ENCODE measurements at places on chromosomes 2 and 18.

- DNase-seq: peak; percentile 57
Observed at GRCh38 chr2:95023222-95023597, 2.3 kb upstream of the MAL start.

GRCh38 chr2:149084924-149085795 is 46.7 kb downstream of the LYPD6B start:
- no peak for DNase-seq

DNA sequence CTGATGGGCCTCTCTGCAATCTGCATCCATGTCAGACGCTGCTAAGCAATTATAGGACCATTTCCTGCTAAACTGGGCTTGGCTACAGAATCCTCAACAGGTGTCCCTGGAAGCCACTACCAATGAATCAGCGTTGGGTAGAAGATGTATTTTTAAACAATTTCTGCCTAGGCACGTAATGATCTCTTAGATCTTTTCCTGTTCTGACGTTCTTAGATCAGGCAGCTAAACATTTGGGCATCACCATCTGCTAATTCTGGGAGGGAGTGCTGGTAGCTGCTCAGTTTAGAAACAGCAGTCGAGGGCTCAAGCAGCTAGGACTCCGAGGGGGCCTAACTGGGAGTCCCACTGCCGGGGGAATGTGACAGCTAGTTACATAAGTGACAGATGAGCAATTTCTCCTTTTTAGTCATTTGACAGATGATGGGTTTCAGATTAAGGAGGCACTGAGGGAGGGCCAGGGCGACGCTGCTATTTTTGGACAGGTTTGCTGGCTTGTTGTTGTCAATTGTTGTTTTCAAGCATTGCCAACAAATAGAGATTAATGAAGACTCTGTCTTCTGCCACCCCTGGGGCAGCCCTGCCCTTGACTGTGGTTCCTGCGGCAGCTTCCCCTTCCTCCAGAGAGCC is 92.7 kb downstream of the MRO start:
- DNase-seq: no peak

DNA sequence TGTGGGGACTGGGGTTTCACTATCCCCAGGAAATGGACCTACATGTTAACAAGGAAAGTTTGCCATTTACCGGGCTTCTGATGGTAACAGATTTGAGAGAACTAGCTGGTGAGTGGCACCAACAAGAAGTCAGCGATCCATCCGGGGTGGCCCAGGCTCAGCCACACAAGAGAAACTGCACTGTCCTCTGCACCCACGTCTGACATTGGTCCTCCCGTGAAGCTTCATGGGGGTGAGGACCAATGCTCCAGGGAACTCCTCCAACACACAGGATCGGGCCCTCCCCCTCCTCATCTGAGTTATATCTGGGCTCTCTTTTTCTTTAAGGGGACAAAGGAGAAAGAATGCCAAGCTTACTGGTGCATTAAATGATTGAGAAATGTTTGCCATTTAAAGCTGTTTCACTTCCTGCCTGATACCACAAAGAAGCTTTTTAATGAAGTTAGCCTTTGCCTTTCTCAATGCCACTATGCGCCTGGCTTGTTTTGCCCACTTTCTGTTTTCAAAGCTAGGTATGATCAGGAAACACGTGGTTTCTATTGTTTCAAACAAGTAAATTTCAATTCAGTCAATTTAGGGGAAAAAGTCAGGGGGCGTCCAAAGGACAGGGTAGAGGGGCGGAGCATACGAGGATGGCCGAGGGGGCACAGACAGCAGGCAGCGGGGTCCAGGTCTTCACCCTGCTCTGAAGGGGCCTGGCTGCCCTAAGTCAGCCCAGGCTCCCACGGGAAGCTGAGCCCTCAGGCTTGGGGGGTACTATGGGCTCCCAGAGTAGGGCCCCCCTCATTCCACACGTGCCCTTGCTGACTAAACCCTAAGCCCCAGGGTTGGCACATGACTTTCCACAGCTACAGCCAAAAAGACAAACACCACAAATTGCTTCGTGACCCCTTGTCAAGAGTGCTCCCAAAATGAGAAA is 204.0 kb upstream of the ID2 start:
- no peak for DNase-seq

GRCh38 chr18:36321658-36322407 is 24.3 kb downstream of the FHOD3 start:
- no peak for DNase-seq

DNA sequence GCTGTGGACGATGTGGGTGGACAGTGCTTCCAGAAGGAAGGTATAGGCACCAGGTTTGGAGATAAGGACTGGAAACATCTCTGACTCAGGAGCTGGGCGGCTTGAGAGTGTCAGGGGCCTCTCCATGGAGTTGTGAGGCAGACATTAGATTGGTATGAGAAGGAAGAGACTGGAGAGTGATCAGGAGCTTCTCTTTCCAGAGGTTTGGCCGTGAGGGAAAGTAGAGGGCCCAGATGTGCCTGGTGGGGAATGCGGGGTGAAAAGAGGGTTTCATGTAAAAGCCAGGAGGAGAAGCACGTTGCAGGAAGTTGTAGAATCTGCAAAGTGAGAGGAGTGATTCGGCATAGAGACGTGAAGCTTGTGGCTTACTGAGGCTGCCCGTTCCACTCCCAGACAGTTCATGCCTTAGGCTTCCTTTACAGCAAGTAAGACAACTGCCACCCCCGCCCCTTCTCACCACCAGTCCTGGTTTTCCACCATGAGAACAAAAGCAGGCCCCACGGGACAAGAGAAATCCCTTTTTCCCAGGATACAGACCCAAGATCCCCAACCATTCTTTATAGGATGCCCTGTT is 166.3 kb upstream of the HDAC4 start:
- DNase-seq: no peak

DNA sequence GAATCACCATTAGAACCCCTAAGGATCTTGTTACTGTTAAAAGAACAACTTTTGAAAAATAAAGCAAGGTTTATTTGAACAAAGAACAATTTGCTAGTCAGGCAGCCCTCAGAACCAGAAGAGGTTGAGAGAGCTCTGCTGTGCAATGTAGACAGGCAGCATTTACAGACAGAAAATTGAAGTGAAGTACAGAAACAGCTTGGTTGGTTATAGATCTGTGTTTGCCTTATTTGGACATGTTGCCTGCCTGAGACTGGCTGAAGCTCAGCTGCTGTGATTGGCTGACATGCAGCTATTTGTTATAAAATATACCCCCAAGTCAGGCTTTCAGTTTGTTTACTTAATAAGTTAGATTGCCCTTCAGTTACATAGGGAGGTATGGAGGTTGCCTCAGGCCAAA is 12.5 kb downstream of the MSTN start:
- DNase-seq: no peak

- DNase-seq: no peak
Observed at GRCh38 chr2:239266779-239267287, 134.0 kb downstream of the HDAC4 start.

All from activated effector memory CD4-positive, alpha-beta T cell treated with Interleukin-2 at 50 U/mL for 16 hours (primary cell).